Stimulated activated CD4-positive, alpha-beta T cell treated with anti-CD3 and anti-CD28 coated beads, Interleukin-1b, Interleukin-23, amount 100 ng/mL, for 1 hour (primary cell): ENCODE measurements at places on chromosomes 1 and 21.

DNA sequence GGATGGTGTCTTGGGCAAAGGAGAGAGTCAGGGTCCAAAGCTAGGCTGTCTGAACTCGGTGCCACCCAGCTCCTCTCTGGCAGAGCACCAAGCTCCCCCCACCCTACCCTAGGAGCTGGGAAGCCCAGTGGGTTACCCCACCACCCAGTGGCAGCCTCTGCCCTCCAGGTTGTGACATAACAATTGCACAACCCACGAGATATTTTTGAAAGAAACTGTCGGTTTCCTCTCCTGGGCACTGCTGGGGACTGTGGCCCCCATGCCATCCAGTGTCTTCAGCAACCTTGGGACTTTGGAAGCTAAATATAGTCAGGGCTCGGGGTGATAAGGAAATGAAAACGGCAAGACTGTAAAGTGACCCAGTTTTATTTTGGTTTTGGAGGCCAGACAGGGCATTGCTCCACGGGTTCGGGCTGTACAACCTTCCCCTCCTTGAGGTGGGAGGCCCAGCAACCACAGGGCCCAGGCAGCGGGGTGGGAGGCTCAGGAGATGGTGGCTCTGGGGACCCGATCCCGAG is 1.4 kb downstream of the CITED4 start:
- DNase-seq = no peak

- no peak for DNase-seq
These were observed 11.2 kb downstream of the SFT2D2 start for GRCh38 chr1:168236836-168237611.

DNA sequence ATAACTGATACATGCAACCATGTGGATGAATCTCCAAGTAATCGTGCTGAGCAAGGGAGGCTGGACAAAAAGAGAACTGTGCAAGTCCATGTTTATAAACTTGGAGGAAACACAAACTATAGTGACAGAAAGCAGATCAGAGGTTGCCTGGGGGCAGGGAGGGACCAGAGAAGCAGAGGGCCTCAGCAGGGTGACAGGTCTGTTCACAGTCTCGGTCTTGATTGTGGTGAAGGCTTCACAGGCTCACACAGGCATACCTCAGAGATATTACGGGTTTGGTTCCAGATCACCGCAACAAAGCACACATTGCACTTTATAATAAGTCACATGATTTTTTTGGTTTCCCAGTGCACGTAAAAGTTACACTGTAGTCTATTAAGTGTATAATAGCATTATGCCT is 28.5 kb downstream of the ACOT7 start:
- DNase-seq = no peak

DNA sequence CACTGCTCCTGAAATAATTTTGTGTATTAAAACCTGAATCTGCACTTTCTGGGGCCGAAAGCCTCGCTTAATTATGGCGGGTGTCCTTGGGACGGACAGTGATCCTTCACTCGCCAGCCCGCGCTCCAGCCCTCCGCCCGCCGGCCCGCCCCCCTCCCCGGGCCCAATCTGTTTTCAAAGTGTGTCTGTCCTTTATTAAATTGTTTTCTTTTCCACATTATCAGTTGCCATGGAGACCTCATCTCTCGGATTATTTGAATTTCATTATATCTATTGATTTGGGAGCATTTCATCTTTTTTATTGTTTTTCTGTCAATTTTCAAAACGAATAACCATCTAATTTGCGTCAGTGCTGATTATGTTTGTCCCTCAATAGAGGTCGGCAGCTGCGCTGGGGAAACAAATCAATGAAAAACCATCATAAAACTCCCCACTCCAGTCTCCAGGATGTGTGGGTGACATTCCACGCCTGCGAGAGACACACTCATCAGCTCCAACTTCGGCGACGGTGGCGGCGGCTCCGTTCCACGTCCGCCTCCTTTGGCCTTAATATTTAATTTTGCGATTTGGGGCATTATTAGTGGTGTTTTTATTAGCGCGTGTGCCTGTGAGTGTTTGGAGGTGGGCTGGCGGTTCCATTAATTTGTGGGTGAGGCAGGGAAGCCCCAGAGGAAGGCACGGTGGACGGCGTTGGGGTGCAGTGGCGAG is 123.9 kb downstream of the CASZ1 start:
- DNase-seq = no peak

GRCh38 chr1:228684607-228685006 is 50.7 kb upstream of the RHOU start:
- no peak for DNase-seq

GRCh38 chr1:24255226-24255625 is 63.9 kb upstream of the GRHL3 start:
- no peak for DNase-seq

- no peak for DNase-seq
These were observed 93.1 kb upstream of the COL6A1 start for GRCh38 chr21:45888386-45889009.

- DNase-seq = no peak
These were observed 10.0 kb downstream of the SPATA46 start for GRCh38 chr1:162366671-162367070.

- no peak for DNase-seq
These were observed 13.4 kb downstream of the PLA2G2E start for GRCh38 chr1:19909971-19910370.

DNA sequence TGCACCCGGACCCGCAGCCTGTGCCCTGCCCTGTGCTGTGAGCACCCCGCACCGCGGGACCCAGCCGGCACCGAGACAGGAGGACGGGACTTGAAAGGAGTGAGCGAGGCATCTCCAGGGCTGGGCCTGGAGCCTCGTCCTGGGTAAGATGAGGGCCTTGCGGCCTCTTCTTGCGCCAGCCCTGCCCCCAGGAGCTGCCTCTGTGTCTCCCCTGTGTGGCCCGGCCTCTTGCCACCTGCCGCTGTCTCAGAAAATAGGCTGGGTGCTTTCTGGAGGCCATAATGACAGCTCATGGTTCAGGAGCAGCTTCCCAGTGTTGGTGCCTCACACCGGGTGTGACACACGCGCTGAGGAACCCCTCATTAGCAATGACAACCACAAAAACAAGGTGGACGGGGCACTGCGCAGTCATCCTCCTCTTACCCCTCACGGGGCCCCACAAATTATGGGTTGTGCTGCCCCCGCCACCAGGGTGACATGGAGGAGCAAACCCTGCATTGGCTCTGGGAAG is 161.5 kb upstream of the C1orf174 start:
- no peak for DNase-seq

DNA sequence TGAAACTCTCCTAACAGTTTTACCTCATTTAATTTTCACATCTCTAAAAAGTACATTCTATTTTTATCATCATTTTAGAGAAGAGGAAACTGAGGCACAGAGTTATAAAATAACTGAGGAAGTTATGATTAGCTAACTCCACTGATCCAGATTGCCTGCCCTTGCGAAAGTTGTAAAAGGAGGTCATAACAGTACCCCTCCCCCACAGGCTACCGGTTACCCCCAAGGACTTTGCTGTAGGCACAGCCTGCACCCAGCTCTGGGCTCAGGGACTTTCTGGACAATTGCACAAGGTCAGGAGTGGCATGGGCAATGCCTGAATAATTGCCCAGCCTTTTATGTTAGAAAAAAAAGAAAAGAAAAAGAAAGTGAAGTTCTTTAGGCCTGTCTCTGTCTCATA is 22.7 kb downstream of the PIGM start:
- no peak for DNase-seq

DNA sequence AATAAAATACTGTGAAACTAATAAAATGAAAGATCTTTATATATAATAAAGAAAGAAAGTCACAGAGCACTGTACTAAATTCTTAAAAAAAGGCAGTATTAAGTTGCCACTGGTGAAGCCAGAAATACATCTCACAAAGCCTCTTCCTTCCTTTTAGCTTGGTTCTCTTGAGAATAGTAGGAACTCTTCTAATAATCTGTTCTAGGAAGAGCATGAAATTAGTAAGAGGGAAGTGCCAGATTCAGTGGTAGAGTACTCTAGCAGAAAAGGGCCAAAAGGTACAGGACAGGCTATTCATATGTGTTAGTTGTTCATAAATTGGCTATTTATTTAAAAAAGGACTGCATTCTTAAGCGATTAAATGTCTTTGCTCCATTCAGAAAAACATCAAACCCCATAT is 33.7 kb downstream of the CTTNBP2NL start:
- DNase-seq = no peak

GRCh38 chr1:2126331-2127186 is 68.0 kb downstream of the FAAP20 start:
- DNase-seq = no peak

- no peak for DNase-seq
These were observed 670 bp downstream of the CLSTN1 start for GRCh38 chr1:9822897-9823692.

DNA sequence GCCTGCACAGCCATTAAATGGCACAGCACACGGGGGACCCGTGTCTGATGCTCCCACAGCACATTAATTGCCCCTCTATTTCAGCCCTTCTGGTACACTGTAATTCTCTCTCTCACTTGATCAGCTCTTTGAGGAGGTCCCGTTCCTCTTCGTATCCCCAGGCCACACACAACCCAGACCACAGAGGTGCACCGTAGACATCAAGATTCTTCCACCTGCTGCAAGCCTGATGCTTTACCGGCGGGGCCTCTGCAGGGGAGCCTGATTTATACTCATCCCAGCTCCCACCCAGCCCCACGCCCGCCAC is 759 bp downstream of the SMYD3 start:
- DNase-seq = no peak

DNA sequence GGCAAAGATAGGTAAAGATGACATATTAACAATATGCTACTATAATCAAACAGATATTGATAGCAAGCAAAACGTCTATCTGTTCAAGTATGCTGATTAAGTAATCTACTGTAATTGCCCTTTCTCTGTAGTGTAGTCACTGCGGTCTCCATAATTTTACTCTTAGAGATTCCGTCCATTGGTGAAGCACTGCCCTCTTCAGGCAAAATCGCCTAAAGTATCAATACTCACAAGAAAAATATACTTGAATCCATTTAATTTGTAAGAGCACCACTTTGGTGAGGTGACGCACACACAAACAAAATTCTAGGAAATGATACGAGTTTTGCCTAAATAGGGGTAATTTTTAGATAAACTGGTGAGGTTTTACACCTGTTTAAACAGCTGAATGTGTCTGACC is 434.6 kb upstream of the CHRM3 start:
- no peak for DNase-seq

GRCh38 chr1:2000432-2000831 is 3.2 kb downstream of the CFAP74 start:
- no peak for DNase-seq

- no peak for DNase-seq
These were observed 349.7 kb upstream of the C1orf87 start for GRCh38 chr1:60423146-60423780.
